Epithelial cell of prostate (primary cell): ENCODE measurements at places on chromosomes 12 and 14.
A peak's percentile ranks its signal among the peaks of the same experiment; 100 is the strongest.

DNA sequence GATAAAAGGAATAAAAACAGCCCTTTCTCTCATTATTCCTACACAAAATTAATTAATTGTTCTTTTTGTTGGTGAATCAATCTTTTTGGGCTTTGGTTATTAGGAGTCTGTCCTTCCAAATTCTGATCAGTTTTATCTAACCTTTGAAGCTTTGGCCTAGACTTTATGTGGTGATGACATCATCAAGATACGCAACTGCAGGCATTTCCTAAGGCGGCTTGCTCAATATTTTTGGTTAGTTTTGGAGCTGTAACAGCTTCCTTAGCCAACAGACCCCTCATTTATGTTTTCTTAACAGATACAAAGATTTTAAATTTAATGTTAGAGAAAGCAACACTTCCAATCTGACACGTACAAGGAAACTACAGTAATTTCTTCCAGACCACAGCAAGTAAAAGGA lies 87.8 kb upstream of the PDE3A start:
- no peak for DNase-seq

DNA sequence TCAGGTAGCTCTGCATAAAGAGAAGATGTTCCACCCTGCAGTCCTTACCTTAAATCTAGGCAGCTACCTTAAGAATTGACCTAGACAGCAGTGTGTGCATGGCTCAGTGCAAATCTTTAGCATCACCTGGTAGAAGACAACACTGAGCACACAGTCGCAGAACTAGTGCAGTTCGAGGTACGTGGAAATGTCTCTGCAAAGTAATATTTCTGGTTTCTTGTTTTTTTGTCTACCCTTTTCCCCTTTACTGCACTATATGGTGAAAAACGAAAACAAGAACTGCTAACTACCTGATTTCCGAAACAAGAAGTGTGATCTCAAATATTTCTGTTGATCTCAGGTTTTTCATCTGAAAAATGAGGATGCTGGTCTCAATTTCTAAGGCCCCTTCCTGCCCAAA lies 82.5 kb downstream of the ETV6 start:
- no peak for DNase-seq

- DNase-seq, result no peak
Measured at GRCh38 chr12:6563448-6564050, 4.5 kb downstream of the NOP2 start.

DNA sequence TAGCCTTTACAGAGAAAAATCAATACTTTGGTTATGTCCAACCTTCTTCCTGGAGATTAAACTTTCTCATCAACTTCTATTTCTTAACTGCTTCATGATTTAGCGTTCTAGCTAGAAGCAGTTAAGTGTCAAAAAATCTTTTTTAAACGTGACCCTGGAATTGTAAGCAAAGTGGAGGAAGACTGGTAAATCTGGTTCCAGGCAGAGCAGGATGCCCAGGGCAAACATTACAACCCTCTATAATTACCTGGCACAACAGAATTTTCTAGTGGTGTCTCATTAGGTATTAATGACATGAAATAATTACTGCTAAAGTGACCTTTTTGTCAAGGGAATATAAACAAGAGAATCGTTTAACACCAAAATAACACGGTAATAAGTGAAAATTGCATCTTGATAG lies 320.8 kb downstream of the MED13L start:
- no peak for DNase-seq

DNA sequence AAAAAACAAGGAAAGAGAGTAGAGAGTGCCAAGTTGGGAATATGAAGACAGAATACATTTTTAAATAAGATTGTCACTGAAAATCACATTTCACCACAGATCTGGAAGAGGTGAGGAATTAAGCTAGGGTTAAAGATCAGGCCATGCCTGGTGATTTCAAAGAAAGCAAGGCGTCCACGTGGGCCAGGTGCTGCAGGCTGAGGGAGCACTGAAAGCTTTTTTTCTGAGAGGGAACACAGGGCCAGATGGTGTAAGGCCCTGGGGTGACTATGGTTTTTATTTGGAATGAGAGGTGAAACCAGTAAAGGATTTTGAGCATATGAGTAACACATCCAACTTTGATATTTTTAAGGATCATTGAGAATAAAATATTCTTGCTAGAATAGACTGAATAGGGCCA lies 20.9 kb downstream of the SYT1 start:
- no peak for DNase-seq

DNA sequence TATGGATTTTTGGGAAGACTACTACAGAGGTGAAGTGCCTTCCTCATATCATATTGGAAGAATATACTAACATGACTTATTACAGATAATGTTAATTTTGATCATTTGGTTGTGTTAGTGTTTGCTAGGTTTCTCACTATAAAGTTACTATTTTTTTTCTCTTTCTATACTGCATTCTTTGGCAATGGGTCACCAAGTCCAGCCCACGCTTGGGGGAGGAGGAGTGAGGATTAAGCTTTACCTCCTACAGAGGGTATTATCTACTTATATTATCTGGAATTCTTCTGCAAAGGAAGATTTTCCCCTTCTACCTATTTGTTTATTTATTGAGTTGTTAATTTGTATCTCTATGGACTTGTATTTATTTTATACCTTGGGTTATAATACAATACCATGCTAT lies 31.5 kb downstream of the SCN8A start:
- no peak for DNase-seq

GRCh38 chr12:19130224-19131024 lies 891 bp downstream of the PLEKHA5 start:
- no peak for DNase-seq

DNA sequence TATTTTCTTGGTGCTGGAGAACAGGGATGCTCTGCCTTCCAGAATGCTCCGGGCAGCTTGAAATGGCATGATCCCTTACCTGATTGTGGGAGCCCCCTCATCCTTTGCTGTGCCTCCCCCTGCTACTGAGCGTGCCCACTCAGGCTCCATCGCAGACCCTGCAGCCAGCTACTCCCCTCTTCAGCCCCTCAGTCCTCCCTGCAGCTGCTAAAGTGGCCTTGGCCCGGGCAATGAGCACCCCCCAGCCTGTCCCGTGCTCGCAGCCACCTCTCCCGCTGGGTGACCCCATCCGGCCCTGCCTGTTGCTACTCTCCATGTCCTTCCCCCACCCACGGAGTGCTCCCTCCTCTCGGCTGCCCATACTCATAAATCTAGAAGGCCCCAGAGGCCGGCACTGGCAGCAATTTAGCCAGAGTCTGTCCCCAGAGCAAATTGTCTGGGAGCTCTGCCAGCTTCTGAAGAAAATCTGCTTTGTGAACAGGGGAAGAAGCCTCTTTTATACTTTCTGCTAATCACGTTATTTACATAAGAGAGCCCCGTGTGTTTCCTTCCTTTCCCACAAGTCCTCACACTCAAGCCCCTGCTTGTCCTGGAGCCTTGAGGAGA lies 143.7 kb upstream of the FRMD6 start:
- DNase-seq, result no peak

DNA sequence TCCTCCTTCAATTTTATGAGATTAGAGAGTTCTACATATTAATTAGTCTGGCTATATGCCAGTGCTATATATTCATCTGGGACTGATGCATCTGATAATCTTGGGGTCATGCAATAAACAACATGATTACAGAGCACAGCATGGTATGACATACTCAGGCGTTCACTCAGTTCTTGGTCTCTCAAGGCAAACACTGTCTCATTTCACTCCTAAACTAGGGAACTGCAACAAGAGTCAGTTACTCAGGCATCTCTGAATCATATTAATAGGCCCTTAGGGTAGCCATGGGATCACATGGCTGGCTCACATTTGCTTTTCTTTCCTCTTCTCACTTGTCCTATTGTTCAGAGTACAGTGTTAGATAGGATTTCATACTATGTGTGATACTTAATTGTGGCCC lies 91.8 kb upstream of the TMEM260 start:
- DNase-seq, result peak; percentile 84

GRCh38 chr12:93502802-93503623 lies 35.7 kb downstream of the MRPL42 start:
- DNase-seq, result no peak

GRCh38 chr14:72678356-72678755 lies 215.5 kb downstream of the DPF3 start:
- no peak for DNase-seq

DNA sequence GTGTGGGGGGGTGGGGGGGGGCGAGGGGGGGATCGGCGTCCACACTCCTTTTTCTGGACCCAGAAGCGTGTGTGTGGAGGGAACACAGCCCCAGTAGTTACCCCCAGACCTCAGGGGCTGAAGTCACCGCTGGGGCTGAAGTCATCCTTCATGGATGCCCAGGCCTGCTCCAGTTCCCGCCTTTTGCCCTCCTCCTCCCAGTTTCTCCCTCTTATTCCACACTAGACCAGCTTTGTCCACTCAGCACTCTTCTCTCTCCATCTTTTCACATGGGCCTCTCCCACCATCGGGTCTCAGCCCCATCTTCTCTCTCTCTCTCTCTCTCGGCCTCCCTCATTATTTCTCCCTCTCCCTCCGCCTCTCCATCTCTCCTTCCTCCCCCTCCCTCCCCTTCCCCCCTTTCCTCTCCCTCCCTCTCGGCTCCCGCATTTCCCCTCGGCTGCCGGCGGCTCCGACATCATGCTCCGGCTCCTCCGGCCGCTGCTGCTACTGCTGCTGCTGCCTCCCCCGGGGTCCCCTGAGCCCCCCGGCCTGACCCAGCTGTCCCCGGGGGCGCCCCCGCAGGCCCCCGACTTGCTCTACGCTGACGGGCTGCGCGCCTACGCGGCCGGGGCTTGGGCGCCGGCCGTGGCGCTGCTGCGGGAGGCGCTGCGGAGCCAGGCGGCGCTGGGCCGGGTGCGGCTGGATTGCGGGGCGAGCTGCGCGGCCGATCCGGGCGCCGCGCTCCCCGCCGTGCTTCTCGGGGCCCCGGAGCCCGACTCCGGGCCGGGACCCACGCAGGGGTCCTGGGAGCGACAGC lies at the start of gene P3H3:
P3H3 (plus strand) TSS at position 426 of the 799 bp plus-strand sequence; CDS start at position 460, 34 bp downstream.
- DNase-seq, result no peak

DNA sequence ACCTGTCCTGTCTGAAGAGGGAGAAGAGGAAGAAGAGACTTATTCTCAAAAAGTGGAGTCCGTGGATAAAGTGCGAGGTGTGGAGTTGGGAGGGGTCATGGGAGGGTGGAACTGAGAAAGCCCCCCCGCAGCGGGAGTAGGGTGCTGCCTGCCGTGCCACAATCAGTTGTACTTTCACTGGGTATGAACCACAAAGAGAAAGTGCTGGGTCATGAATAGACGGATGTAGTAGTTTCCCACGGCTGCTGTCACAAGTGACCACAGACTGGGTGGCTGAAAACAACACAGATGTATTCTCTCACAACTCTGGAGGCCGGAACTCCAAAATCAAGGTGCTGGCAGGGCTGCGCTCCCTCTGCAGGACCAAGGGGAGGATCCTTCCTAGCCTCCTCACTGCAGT lies 5.5 kb downstream of the DNAH10 start:
- DNase-seq, result no peak

DNA sequence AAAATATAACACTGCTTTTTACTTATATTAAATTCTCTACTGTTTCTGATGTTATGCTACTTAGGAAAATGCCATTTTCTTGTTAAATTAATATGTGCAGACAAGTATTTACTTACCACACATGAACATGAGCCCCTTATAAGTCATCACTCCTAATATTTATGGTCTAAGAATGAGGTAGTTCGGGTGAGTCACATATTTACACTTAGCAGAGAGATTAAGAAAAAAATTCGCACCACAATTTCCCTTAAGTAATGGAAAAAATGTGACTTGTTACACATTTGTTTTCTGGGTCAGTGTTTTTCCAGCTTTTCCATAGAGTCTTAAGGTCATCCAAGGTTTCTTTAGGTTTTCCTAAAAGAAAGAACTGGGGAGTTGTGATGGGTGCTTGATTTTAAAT lies 68.3 kb downstream of the RERG start:
- peak; percentile 41 for DNase-seq

DNA sequence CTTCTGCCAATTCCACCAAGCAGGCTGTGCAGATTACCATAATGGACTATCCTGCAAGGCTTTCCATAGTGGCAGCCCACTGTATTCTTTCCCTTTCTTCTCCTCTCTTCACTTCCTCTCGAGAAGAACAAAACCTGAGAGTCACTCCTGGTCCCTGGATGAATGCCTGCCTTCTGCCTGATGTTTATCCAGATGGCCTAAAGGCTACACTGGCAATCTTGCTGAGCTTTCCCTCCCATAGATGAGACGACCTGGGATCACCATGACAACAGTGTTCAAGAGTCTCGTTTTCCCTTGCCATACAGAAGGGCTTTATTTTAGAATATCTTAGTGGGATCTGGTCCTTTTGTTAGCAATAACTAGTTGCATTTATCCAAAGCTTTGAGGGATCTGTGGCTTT lies 142.3 kb downstream of the RTN1 start:
- no peak for DNase-seq

- no peak for DNase-seq
Measured at GRCh38 chr12:103836345-103836744, 4.7 kb downstream of the NT5DC3 start.

GRCh38 chr12:91109148-91109564 lies 2.1 kb downstream of the LUM start:
- DNase-seq, result no peak

DNA sequence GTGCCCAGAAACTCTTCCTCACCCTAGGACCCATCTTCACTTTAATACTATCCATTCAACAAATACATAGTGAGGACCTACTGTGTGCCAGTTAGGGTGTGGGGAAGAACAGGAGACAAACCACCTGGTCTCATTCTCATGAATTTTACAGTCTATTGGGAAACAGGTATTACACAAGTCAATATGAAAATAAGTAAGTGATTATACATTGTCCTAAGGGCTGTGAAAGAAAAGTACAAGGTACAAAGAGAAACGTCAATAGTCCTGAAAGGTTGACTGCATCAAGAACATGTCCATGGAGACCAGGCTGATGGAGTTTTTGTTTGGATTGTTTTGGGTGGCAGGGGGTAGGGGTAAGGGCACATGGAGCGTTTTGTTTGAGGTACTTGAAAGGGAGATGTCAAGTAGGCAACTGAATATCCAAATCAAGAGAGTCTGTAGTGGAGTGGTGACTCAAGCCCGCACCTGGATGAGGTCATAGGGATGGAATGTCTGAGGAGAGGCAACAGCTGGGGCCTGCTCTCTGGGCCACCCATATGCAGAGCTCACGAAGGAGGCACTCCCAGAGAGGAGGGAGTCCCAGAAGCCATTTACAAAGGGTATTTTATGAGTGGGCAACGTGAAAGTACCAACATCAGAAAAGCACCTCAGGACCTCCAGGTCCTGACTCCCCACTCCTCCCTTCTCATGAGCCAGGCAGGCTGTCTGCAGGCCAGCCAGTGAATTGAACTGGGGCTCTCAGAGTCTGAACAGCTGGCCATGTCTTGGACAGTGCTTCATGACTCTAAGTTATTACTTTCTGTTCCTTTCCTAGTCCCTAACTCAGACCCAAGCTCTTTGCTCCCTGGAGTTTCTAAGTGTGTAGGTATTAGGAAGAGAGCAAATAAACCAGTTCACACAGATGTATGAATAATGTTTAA lies 272.0 kb downstream of the ZFP36L1 start:
- peak; percentile 77 for DNase-seq
